ENCODE measurements at places on chromosomes 5 and 9.

GRCh38 chr9:14215614-14216013 is 98.3 kb downstream of the NFIB start:
- no peak for DNase-seq

GRCh38 chr5:89374818-89375521 is 492.0 kb upstream of the MEF2C start:
- no peak for DNase-seq

DNA sequence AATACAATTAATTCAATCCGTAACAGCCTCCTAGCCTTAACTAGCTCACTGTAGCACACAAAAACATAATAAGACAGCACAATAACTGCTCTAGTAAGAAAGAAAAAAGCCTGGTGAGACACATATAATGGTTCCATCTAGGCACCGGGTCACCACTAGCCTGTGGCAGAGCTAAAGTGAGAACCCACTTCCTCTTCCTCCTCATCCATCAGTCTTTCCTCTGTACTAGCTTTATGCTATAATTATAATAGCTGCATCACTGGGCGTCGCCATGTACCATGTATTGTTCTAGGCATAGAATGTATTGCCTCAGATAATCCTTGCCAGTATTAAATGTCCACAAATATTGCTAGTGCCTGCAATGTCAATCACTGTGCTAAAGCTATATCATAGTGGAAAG is 23.1 kb downstream of the ADRB2 start:
- no peak for DNase-seq

GRCh38 chr5:15598294-15598902 is 98.4 kb downstream of the FBXL7 start:
- DNase-seq, result no peak

DNA sequence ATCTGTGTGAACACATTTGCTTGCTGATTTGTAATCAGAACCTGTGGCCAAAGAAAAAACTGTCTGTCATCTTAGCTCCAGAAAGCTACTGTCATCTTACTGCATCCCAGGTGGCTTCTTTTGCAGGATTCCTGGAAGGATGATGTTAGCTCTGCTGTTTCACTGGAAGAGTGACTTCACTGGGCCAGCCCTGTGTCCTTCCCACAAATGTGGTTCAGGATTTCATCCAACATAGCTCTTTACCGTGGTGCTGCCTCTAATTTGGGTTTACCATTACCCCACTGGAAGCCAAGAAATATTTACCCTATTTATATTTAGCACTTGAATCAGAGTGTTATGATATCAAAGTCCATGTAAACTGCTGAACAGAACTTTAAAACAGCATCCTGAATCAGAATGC is 501.0 kb downstream of the GADD45G start:
- no peak for DNase-seq

- no peak for DNase-seq
Measured at GRCh38 chr5:119385536-119386128, 29.8 kb downstream of the TNFAIP8 start.

Data from activated CD8-positive, alpha-beta memory T cell treated with anti-CD3 and anti-CD28 coated beads for 4 hours (primary cell).